ENCODE measurements at places on chromosomes 5 and 9.

GRCh38 chr5:96896806-96897205 is 20.5 kb downstream of the ERAP2 start:
- DNase-seq = no peak

GRCh38 chr5:157532022-157532421 is 43.6 kb downstream of the ADAM19 start:
- no peak for DNase-seq

DNA sequence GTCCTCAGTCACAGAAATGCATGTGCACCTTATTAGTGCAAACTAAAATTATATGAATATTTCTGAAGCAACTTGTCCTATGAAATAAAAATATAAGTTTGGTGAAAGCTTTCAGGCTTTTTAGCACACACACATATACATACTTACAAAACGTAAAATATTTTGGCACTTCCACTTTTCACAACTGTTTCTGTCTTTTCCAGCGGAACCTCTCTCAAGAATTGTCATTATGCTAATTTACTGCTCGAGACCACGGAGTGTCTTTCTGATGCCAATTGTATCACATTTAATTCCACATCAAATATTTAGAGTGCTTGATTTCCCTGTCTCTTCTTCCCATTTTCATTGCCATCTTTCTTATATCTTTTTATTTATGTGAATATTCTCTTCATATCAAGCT is 100.4 kb downstream of the MEF2C start:
- DNase-seq = no peak

GRCh38 chr5:95887977-95888376 is 65.5 kb upstream of the GLRX start:
- no peak for DNase-seq

- no peak for DNase-seq
These were observed 11.3 kb upstream of the SPZ1 start for GRCh38 chr5:80308526-80308925.

DNA sequence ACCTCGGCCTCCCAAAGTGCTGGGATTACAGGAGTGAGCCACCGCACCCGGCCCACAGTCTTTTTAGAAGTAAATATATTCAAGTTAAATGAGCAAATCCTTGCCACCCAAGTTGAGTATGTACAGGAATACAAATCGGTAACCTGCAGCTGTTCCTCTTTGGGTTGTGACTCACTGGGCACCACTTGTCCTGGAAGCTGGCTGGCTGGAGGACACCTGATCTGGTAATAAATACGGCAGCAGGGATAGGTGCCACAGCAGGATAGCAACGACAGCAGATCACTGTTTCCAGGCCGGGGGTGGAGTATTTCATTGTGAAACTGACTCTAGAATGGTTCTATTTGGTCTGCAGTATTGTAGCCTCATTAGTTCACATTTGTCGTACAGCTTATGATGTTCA is 35.7 kb upstream of the SLC36A2 start:
- no peak for DNase-seq

DNA sequence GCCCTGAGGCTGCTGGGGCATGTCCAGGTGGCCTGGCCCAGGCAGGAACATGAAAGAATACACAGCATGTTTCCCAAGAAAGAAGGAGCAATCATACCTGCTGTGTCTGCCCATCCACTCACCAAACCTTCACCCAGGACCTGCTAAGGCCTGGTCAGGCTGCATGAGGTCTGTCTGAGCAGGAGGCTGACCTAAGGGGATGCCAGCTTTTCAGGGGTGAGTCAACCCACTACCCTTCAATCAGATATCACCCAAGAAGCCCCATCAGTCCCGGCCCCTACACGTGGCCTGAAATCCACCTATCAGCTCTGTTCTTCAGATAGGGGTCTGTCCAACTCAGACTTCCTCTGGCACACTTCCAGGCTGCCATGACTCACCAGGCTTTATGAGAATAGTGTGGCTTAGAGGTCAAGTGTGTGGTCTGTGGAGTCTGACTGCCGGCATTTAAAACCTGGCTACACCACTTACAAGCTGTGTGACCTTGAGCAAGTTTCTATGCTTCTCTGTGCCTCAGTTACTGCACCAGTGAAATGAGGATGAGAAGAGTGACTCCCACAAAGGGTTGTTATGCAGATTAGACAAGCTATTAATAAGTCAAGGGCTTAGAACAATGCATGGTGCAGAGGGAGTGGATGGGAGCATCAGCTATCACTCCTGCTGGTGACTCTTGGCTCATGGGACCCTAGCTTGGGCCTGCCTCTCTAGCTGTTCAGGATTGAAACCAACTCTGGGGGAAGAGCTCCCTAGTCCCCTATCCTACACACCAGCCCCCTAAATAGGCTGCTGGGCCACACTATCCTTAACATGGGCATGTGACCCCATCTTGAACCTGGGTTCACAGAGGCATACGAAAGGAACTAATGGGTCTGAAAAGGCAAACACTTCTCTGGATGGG is 130.3 kb downstream of the PAX5 start:
- DNase-seq = no peak

DNA sequence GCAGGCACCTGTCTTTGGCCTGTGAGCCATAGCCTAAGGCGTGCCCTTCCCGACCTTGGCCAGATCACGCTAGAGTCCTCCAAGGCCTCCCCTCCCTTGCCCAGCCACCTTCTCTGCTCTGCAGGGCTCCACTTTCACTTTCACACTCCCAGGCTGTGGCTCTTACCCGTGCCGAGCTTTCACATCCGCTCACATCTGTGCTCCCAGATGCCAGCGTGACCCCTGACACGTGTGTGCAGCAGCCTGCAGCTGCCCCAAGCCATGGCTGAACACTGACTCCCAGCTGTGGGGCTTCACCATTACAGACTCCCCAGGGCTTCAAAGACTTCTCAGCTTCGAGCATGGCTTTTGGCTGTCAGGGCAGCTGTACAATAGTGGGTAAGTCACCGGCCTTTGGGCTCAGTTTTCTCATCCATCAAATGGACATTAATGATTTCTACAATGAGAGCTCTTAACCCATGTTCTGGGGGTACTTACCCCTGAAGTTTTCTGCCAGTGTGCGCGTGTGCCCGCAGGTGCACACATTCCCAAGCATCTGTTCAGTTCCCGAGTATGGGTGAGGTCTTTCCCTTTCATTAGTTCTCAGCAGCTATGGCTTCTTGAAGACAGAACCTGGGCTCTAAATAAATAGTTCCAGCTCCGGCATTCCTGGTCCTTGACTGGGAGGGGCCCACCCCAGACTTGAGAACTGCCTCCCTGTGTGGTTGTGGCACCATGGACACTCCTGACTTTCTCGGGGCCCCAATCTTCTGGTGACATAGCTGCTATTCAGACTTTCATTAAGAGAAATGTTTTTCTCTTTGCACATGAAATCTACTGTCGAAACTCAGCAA is 118.6 kb downstream of the RGS3 start:
- no peak for DNase-seq

- no peak for DNase-seq
These were observed 119.3 kb downstream of the RPS23 start for GRCh38 chr5:82158755-82159413.

DNA sequence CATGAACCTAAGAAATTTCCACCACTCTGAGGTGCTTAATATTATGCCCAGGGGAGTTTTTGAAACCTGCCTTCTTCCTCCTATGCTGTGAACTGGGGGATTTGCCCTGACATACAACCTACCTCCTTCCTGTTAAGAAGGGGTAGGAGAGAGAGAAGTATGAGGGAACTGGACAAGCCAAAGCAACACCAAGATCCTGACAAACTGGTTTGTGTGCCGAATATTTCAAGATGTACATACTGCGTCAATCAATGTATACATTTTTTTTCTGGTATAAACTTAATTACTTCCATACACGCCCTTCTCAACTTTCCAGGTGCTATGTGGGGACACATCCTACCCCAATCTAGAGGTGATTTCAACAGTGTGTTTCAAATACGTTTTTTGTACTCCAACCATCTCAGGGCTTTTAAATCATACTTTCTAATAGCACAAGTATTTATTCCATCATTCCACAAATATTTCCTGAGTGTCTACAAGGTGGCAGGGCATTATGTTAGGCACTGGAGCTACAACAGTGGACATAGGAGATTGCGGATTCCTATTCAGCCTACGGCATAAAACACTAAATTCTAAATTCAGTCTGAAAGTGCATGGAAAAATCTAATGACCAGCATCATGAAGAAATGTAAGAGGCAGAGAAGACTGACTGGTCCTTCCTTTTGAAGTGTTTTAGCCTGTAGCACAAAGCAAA is 70.1 kb upstream of the IFNK start:
- no peak for DNase-seq

DNA sequence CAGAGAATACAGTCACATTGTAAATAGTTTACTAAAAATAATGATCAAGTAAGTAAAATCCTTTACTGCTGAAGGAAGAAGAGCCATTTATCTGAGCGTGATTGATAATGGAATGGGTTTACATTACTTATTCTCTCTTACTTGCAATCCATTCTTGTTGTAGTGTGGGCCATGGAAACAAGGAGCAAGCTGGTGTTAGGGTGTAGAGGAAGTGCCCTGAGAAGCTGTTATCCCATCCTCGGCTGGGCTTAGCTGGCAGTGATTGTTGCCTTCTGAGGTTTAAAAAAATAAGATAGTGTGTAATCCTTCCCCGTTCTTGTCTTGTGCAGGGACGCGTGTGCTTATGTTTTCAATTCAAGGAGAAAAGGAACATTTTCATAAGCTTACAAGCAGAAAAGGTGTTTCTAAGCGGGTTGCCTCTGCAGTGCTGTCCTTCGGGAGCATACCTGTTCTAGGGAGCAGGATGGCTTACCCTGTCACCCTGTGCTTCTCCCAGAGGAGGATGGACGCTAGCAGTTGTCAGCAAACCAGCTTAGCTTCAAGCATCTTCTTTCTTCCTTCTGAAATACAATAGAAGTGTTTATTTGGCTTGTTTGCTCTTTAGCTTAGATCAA is 188.3 kb downstream of the ARHGEF28 start:
- no peak for DNase-seq

DNA sequence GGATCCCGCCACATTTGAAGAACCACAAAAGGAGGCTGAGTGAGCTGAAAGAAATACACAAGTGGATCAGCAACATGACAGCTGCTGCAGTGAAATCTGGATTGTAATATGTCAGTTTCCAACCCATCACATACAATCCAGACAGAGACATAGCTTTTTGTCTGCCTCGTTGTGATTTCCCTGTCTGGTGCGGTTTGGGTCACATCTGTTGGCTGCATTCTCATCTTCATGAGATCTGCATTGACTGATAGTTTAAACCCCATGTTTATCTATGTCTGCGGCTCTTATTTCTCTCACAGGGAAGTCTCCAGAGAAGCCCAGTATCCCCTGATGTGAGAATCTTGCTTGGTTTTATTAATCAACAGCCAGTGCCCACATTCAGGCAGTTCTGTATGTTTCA is 403.1 kb upstream of the ZNF608 start:
- no peak for DNase-seq

DNA sequence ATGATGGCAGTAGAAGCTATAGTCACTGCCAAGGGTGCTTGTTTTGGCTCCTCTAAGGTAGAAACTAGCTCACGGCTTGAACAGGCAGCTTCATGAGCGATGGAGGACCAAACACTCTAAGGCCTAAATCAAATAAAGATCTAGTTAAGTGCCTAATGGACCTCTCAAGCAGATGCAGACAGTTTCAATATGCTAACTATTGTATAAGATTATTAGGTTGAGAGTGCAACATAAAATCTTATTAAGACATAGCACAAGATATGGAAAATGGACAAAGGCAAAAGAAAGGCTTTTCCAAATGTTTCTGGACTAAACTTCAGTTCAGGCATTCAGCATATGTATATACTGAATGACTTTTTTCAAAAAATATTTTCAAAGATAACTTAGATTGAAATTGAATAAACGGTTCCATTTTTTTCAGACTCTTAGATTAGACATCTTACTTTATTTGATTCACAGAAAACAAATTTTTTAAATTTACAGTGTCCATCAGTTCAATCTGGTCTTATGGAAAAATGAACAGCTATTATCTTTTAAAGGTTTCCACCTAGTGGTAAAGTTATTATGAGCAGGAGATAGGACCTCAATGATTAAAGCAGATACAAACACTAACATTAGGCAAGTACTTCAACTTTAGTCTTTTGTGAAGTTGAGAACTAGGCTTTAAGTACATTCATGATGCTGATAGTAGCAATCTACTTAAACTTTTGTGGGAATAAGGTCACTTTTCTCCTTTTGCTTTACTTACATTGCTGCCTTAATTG is 1167.7 kb downstream of the MAT2B start:
- no peak for DNase-seq

- DNase-seq = no peak
These were observed 21.2 kb downstream of the TXNDC8 start for GRCh38 chr9:110316261-110317075.

- DNase-seq = no peak
These were observed 4.0 kb downstream of the IL13 start for GRCh38 chr5:132662004-132662401.
